H9 (cell line): ENCODE measurements at places on chromosomes 2 and 18. TPM values are rescaled to one million over a fixed set of nuclear protein-coding genes. Genes with fewer than 3 reads are reported as not detected.

TUBA3D gene
- total RNA-seq = 0.18 TPM in 1 of 2 replicates, not detected in the other

INO80D gene
- 45.7 and 46.0 TPM in 2 replicates for total RNA-seq

MARCHF4 gene
- 0.26 and 0.33 TPM in 2 replicates for total RNA-seq

NTSR2 gene
- not detected in 2 replicates for total RNA-seq

GALM gene
- 10.0 and 10.4 TPM in 2 replicates for total RNA-seq

ATP8B1 gene
- 0.53 and 1.1 TPM in 2 replicates for total RNA-seq

PFN4 gene
- not detected in 2 replicates for total RNA-seq

PKDCC gene
- total RNA-seq = 134 and 135 TPM in 2 replicates

ESPNL gene
- 0.17 and 0.37 TPM in 2 replicates for total RNA-seq

COLEC12 gene
- total RNA-seq = 0.59 and 0.70 TPM in 2 replicates

CNGA3 gene
- total RNA-seq = not detected in 2 replicates

ATP6V1B1 gene
- not detected in 2 replicates for total RNA-seq

AMER3 gene
- 0.59 TPM in 2 replicates for total RNA-seq

ANKAR gene
- total RNA-seq = 1.6 and 2.0 TPM in 2 replicates

RIOK3 gene
- total RNA-seq = 30.8 and 34.6 TPM in 2 replicates

SERPINB11 gene
- total RNA-seq = not detected in 2 replicates

LAPTM4A gene
- 131 and 136 TPM in 2 replicates for total RNA-seq

NEU2 gene
- total RNA-seq = not detected in 2 replicates

WDSUB1 gene
- total RNA-seq = 5.5 and 6.2 TPM in 2 replicates

CCDC141 gene
- 0.83 and 1.0 TPM in 2 replicates for total RNA-seq

REG3A gene
- total RNA-seq = not detected in 2 replicates

CNDP1 gene
- total RNA-seq = 0.29 TPM in 1 of 2 replicates, not detected in the other

MSTN gene
- total RNA-seq = not detected in 2 replicates

RESP18 gene
- not detected in 2 replicates for total RNA-seq

CDH7 gene
- 0.13 and 0.29 TPM in 2 replicates for total RNA-seq

SERPINB3 gene
- total RNA-seq = 1.7 TPM in 2 replicates

FER1L5 gene
- 0.83 and 1.2 TPM in 2 replicates for total RNA-seq

VWC2L gene
- total RNA-seq = not detected in 2 replicates
